ENCODE measurements at places on chromosomes 13 and 19.

- DNase-seq: no peak
Observed at GRCh38 chr19:29887442-29887855, 54.6 kb upstream of the URI1 start.

- DNase-seq: no peak
Observed at GRCh38 chr13:76027131-76027530, 391.0 kb downstream of the LMO7 start.

DNA sequence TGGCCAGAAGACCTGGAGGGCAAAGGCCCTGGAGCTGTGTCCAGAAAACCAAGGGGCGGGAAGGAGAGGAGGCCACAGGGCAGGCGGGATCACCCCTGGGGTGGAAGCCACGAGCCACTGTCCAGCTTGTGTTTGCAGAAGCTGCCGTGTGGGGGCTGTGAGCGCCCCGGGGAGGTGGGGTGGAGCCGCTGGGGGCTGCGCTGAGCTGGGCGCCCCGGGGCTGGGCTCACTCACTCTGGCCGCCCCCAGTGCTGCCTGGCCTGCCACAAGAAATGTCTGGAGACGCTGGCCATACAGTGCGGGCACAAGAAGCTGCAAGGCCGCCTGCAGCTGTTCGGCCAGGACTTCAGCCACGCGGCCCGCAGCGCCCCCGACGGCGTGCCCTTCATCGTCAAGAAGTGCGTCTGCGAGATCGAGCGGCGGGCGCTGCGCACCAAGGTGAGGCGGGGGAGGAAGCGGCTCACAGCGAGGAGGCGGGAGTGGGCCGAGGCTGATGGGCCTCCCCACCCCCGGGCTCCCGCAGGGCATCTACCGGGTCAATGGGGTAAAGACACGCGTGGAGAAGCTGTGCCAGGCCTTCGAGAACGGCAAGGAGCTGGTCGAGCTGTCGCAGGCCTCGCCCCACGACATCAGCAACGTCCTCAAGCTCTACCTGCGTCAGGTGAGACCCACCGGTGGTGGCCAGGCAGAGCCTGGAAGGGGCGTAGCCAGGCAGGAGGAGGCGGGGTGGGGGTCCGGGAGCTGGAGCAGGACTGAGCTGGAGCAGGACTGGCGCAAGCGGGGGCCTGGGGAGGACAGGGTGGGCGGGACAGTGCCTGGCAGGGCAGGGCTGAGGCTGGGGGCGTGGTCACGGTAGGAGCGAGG, 13.6 kb downstream of the POLR2E start:
- no peak for DNase-seq

DNA sequence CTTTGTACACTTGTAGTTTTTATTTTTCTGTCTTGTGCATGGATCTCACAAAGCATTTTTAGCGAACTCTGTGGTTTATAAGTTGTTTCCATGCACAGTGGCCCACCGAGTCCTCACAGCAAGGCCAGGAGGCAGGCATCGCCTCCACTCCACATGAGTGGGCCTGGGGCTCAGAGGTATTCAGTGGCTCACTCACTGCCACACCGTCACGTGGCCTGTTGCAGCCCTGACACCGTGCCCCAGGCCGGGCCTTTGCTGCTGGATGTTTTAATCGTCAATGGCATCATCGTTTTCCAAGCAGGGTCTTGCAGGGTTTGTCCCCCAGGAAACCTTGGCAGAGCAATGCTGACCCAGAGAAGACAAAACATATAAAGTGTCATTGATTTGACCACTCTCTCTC, 59.8 kb downstream of the SPACA7 start:
- DNase-seq: no peak

DNA sequence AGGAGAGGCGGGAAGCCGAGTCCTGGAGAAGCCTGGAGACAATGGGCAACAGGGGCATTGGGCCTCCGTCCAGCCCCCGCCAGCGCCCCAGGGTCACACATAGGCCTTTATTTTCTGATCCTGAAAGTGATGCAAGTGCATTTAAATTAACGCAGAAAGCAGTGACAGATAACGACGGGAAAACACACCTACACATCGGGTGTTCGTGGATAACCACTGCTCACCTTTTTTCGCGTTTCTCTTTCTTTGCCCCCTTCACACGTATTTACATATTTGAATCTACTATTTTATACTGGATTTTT, 30.4 kb upstream of the GRTP1 start:
- no peak for DNase-seq

DNA sequence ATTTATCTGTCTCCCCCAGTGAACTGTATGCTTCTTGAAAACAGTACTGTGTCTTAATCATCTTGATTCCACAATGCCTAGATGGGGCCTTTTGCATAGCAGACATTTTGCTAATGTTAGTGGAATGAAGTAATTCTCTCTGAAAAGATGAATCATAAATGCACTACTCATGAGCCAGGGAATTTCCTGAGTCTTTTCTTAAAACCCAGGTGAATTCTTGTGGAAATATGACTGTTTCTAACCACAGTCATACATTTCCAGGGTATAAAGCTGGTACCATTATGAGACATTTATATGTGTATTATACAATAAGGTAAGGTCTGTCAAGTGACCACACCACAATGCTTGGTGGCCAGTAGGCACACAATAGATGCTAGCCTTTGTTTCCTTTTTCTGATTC, 5.5 kb upstream of the KCTD4 start:
- no peak for DNase-seq

Measured in HuH-7.5 (cell line).